Cerebellar nuclear complex (tissue), 1 donor: ENCODE measurements at places on chromosomes 11 and 22.

DNA sequence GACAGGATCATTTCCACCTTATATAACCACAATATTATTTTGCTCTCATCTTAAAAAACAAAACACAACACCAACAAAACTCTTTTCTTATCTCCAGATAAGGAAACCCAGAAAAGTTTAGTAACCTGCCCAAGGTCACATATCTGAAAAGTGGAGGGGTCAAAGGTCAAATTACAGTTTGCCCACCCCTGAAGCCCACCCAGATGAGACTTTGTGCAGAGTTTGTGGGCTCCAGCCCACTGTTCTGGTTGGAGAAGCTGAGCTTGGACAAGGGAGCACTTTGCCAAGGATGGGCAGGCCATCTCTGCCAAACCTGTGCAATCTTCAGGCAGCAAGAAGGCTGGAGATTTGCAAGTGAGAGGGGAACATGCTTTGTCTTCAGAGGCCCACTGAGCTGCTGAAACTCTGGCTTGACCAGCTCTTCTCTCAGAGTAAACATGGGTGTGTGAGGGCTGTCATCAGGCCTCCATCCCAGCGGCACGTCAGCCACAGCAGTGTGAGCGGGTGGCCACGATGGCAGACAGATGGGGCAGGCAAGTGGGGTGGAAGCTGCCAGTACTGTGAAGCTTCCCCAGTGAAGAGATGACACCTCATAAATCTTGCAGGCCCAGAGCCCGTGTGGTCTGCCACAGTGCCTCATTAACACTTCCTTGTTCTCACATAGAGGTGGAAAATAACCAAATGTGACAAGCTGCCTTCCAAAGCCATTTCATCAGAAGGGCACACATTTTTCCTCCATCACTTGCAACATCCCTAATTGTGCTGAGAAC, 111.8 kb downstream of the CCDC81 start:
- no peak for DNase-seq

DNA sequence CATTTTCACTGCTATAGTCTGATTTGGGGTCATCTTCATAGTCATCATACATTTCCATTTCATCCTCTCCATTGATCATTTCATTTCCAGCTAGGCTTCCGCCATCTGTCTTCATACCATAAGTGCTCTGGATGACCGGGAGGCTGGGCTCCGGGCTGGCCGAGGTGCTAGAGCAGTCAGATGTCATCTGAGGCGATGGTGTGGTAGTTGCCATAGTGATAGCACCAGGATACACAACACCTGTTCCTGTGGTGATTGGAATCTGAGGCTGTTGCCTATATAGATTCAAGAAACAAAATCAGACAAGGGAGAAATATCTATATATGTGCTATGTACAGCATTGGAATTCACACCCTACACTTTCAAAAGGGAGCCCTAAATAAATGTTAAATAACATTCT, 383.5 kb downstream of the SOX6 start:
- DNase-seq: no peak

- DNase-seq: no peak
Measured at GRCh38 chr11:91837411-91838330, 386.9 kb upstream of the FAT3 start.

GRCh38 chr11:131940126-131940525, 569.7 kb downstream of the NTM start:
- DNase-seq: no peak

DNA sequence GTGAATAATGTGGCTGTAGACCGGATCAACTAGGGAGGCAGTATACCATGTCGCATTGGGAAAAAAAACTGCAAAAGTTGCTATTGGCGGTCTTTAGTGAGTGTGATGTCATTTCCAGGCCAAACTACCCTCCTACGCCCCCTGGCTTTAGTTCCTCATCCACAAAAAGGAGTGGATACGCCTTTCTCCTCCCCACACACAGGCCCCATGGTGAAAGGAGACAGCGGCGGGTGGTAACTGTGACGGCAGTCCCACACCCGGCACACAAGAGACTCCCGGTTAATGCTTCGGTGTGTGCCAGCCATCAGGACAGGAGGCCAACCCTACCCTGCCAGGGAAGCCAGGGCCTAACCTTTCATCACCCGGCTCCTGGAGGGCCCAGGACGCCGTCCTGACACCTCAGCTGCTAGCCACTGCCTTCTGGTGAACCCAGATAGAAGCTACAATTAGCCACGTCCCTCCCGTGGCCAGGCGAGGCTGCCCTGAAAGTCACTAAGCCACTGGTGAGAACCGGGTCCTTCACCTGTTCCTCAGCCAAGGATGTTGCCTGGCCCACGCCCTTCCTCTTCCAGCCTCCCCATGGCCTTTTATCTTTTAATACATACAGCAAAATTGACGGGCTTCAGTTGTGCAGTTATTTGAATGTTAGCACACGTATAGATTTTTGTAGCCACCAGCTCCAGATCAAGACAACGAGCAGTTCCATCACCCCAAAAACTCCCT, 10.8 kb downstream of the TP53I11 start:
- DNase-seq: no peak

GRCh38 chr22:49657275-49657973, 170.2 kb downstream of the BRD1 start:
- DNase-seq: no peak

GRCh38 chr11:36153551-36153950, 135.7 kb downstream of the COMMD9 start:
- DNase-seq: no peak

- DNase-seq: no peak
Measured at GRCh38 chr11:103651341-103651998, 385.0 kb upstream of the DDI1 start.

- no peak for DNase-seq
Measured at GRCh38 chr11:65225279-65226102, 36.3 kb upstream of the POLA2 start.

- DNase-seq: no peak
Measured at GRCh38 chr11:109383306-109383705, 38.7 kb upstream of the C11orf87 start.

GRCh38 chr22:38353142-38353629, 36.0 kb upstream of the CSNK1E start:
- DNase-seq: no peak

- DNase-seq: no peak
Measured at GRCh38 chr11:134487696-134488095, 75.7 kb upstream of the B3GAT1 start.

GRCh38 chr22:39699631-39700360, 129.2 kb downstream of the CACNA1I start:
- DNase-seq: no peak

DNA sequence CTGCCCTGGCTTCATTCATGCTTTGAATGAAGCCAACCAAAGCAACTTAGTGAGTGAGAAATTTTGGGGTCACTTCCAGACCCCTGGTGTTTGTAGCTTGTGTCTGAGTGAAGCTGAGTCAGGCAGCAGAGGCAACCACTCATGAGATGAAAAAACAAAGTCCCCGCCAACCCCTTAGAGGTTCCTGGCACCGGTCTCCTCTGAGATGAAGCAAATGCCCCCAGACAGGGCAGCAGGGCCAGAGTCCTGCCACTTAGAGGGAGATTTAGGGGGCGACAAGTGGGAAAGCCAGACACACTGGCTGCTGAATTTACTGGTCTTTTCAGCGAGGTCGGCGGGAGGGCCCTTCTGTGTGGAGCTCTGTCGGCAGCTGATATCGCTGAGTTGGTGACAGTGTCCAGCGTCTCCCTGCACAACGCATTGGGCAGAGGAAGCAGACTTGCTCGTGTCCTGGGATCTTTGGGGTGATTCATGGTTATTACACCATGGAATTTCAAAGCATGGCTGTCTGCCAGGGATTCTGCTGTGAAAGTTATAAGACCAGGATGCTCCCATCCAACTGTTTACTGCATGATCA, 482.6 kb downstream of the MIAT start:
- no peak for DNase-seq

DNA sequence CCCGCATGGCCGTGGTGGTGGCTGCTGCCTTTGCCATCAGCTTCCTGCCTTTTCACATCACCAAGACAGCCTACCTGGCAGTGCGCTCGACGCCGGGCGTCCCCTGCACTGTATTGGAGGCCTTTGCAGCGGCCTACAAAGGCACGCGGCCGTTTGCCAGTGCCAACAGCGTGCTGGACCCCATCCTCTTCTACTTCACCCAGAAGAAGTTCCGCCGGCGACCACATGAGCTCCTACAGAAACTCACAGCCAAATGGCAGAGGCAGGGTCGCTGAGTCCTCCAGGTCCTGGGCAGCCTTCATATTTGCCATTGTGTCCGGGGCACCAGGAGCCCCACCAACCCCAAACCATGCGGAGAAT, 10.9 kb upstream of the ARHGEF17 start:
- no peak for DNase-seq

DNA sequence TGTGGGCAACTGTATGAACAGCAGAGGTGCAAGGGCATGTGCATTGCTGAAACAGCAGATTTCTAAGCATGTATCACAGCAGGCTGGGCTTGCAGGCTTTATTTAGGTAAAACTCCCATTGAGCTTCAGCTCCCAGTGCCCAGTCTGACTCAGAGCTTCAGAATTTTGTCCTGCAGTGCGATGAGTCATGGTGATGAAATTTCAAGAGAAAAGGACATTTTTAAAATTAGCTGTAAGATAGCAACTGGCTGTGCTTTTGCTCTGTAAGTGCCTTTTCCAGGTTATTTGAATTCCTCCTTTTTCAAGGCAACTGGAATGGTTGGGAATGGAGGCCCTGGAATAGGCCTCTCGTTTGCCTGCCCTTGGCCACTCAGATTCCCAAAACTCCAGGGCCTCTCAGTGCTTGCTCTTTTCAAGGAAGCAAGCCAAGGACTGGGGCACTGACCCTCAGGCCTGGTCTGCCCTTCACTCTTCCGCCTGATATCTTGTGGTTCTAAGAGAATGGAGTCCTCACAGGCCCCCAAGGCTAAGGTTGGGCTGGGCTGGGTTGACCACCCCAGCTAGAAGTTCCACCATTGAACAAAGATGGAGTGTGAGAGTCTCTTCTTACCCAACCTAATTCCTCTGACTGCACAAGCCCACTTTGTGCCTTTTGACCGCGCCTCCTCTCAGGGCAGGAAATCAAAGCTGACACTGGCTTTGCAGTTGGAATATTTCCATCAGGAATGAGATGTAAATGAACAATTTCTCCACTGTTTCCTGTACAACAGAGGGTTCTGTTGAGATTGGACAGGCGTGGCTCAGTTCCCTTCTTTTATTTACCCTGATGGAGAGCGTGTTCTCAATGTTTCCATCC, 59.5 kb upstream of the PRSS23 start:
- DNase-seq: no peak

- DNase-seq: no peak
Measured at GRCh38 chr11:95571718-95572260, 217.8 kb downstream of the FAM76B start.

DNA sequence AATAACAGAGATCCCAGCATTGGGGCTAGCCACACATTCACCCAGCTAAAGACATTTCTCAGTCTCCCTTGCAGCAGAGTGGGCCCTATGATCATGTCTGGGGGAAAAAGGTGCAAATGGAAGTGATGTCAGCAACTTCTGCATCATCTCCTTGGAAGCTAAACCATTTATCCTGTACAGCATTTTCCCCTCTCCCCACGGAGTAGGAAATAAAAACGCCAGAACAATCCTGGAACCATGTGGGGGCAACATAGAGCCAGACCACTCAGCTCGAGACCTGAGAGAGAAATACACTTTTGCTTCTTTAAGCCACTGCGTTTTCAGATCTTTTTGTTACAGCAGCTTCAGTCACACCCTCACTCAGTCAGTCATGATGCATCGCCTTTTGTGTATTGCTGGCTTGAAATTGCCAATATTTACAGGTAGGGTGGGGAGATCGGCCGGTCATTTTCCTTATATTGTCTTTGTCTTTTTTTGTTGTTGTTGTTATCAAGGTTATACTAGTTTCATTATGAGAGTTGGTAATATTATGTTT, 9.1 kb upstream of the RAC2 start:
- no peak for DNase-seq

- no peak for DNase-seq
Measured at GRCh38 chr11:117523680-117524079, 196.0 kb downstream of the CEP164 start.

GRCh38 chr22:33605221-33605620, 315.1 kb downstream of the LARGE1 start:
- no peak for DNase-seq

- DNase-seq: no peak
Measured at GRCh38 chr11:91365986-91366585, 858.5 kb upstream of the FAT3 start.

DNA sequence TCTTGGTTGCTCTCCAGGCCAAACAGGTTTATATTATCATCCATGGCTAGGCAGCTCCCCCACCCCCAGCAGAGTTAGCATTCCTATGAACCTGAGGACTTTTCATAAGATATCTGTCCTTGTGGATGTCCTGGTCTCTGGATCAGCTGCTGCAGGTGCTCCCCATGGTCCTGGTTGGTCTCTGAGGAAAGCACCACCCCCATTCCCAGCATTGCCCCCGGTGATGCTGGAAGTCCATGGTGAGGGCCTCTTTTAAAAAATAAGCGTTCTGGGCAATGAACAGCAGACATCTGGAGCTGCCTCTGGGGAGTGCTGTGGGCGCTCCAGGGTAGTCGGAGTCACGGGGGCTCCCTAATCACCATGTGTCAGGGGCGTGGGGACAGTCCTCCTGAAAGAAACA, 26.6 kb downstream of the DKK3 start:
- no peak for DNase-seq

DNA sequence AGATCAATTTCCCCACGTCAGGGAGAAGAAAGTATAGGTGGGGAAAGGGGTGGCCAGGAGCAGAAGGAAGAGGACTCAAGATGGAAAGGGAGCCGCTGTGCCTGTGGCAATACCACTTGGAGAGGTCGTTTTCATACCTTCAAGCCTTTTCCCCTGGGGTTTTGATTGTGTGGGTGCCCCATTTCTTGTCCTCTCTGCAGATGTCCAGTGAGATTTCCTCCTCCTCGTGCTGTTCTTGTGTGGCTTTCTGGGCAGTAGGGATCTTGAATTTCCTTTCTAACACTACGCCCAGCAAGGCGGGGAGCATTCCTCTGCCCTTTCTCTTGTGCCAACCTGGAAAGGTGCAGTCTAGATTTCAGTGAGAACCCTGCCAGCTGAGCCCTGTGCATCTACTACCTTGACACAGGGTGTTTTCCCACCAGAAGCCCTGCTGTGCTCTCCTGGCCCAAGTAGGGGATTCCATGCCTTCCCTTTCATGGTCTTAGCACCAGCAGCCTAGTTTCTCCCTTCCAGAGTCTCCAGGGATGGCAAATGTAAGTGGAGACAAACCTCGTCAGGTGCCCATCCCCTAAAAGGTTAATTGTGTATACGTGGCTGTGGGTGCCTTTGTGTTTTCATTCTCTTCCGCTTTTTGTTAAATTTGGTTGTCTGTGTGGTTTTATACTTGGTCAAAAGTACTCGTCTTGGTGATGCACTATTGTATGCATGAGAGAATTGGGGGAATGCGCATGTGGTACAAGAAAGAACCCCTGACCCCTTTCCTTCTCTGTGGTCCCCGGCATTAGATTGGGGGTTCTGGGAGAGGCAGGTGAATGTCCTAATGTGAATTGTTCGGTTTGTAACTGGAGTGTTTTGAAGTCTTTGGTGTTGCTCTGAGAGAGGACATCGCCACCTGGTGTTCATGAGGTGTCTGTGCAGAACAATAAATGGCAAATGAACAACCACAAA, 71.4 kb upstream of the MPEG1 start:
- no peak for DNase-seq

GRCh38 chr11:78261367-78261766, 72.6 kb downstream of the USP35 start:
- DNase-seq: no peak
